ENCODE measurements at places on chromosomes 16 and 17.

DNA sequence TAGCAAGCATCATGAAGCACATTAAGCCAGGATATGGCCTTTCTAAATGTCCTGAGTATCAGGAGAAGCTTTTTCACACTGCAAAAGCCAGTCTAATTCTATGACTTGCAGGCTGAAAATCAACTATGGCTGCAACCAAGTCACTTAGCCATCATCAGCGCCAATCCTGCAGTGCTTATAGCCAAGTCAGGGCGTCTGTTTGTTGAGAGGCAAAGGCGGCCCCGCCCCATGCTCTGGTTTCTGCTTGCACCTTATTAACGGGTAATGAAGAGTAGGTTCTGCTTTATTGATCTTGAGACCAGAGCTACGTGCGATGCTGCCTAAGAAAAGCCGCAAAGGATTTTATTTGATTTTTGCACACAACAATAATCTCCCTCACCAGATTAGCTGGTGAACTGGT lies 88.4 kb downstream of the CDH13 start:
- no peak for DNase-seq

- DNase-seq: no peak
Observed at GRCh38 chr17:27336184-27336583, 42.3 kb downstream of the WSB1 start.

GRCh38 chr17:50691550-50692447 lies 15.9 kb downstream of the ANKRD40 start:
- DNase-seq: no peak

DNA sequence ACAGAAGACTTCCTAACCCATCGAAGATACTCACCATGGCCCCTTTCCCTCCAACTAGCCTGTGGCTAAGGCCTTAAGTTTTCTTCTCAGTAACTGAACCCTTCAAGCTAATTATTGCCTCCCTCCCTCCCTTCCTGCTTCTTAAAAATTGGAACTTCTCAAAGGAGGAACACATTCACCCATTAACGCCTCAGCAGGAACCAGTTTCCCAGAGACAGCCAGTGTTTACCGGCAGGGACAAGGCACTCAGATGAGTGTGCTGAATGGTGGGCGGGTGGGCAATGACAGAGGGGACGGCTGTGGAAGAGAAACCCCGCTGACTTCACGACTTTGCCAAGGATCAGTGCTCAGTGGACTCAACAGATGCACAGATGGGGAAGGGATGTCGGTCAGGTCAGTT lies 20.3 kb downstream of the PITPNA start:
- DNase-seq: no peak

- no peak for DNase-seq
Observed at GRCh38 chr17:43550754-43551153, 4.6 kb upstream of the ETV4 start.

- no peak for DNase-seq
Observed at GRCh38 chr16:69276148-69277115, 34.7 kb upstream of the VPS4A start.

DNA sequence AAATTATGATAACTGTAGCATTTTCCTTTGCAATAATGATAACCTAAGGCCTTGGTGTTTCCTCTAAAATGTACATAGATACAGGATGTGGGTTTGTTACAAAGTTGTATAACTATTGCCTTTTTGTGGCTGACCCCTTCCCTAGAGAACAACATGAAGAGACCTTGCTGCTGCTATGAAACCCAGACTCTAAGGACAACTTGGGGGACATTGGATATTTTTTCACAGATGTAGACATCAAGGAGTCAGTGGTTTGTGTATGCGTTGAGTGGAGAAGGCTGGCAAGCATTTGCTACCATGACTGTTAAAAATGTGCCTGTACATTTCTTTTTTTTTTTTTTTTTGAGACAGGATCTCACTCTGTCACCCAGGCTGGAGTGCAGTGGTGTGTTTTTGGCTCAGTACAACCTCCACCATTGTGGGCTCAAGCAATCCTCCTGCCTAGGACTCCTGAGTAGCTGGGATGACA lies 12.3 kb downstream of the HMOX2 start:
- no peak for DNase-seq

- DNase-seq: no peak
Observed at GRCh38 chr17:62804025-62804424, 4.1 kb downstream of the MARCHF10 start.

DNA sequence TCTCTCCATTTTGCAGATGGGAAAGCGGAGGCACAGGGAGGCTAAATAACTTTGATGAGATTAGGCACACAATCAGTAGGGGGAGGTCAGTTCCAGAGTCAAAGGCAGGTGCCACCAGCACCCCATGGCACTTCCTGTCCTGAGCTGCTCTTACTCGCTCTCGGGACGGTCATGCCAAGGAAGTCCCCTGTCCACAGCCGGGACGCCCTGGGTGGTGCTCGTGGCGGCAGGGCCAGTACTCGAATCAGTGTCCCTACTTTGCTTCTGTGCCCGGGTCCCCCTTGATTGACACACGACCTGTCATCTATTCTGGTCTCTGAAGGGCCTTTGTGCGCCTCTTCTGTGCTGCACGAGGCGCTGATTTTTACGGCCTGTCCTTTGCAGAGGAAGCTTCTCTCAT lies 31.3 kb downstream of the IRF8 start:
- DNase-seq: no peak

DNA sequence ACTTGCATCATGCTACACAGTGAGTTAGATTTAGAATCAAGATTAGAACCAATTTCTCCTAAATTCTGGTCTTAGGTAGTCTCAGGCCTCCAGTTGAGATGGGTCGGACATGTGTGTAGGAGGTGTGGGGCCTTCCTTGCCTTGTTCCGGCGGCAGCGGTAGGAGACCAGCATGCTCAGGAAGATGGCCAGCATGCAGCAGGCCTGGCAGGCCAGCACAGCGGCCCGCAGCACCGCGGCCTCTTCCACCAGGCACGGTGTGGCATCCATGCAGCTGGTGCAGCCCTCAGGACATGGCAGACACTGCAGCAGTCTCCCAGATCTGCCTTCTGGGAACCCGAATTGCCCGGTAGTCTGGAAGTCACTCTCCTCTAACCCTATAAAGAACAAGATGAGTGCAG lies 6.9 kb downstream of the GPR179 start:
- no peak for DNase-seq

DNA sequence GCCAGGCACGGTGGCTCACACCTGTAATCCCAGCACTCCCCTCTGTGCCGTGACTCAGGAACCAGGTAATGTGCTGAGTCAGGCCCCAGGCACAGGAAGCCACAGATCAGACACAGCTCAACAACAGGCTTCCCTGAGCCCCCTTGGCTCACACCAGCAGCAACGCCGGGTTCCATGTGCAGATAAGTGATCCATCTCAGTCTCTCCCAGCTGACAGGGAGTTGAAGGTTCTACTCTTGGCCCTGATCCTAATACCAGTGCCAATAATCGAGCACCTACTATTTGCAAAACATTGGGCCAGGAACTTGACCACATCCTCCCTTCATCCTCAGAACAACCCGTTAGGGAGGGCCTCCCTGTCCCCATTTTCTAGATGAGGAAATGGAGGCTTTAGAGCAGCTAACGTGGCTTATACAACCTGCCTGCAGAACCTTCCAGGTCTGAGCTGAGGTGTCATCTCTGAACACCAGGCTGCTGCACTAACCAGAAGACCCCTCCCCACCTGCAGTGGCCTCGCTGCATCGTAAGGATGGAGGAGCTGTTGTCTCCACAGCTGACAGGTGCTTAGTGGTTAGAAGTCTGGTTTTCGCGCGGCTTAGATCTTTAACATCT lies 64.8 kb upstream of the AMZ2 start:
- no peak for DNase-seq

DNA sequence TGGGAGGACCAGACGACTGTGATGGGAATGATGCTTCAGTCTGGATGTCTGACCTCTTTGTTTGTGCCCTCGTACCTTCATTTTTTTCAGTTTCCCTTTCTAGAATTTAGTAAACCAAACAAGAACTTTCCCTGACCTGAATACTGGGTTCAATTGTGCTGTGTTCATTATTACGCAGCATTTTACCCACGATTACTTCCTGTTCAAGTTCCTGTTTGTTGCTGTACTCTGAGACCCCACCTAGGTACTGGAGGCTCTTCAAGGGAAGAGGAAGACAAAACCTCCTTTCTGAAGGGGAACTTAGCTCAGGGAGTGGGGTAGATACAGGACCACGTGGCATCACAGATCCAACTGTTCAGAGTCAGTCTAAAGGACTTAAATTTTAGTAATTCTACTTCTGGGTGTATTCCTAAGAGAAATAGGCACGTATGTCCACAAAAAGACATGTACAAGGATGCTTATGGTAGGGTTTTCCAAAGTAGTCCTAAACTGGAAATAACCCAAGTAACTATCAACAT lies 9.2 kb upstream of the PRKCB start:
- DNase-seq: no peak

DNA sequence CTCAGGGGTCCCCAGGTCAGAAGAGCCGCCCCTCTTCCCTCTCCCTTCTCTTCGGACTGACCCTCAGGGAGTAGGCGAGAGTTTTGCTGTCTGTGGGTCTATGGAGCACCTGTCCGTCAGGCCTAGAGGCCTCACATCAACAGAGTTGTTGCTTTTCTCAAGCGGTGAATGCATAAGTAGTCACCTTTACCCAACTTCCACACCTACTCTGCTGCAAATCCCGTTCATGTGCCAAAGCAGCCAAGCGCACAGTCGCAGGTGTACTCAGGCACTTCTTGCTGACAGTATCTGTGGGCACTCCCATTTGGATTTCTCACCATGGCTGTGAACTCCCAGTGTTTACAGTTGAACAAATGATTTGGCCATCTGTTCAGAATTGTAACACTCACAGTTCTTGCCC lies 4.0 kb upstream of the FA2H start:
- DNase-seq: no peak

GRCh38 chr16:17358355-17358754 lies 112.4 kb downstream of the XYLT1 start:
- no peak for DNase-seq

DNA sequence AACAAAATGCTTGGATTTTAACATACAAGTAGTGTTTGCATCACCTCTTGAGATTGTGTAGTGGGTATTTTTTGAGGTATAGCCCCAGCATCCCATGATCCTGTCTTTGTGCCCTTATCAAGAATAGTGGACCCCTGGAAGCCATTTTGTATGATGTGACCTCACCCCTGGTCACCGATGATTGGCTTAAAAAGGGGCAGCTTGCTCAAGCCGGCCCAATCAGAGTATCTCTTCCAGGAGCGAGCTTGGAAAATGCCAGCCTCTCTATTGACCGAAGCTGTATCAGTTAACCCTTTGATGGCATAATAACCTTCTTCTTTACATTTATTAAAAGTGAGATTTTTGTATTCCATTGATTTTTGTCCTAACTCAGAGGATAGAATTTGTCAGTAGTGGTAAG lies 55.5 kb upstream of the FAM20A start:
- no peak for DNase-seq

DNA sequence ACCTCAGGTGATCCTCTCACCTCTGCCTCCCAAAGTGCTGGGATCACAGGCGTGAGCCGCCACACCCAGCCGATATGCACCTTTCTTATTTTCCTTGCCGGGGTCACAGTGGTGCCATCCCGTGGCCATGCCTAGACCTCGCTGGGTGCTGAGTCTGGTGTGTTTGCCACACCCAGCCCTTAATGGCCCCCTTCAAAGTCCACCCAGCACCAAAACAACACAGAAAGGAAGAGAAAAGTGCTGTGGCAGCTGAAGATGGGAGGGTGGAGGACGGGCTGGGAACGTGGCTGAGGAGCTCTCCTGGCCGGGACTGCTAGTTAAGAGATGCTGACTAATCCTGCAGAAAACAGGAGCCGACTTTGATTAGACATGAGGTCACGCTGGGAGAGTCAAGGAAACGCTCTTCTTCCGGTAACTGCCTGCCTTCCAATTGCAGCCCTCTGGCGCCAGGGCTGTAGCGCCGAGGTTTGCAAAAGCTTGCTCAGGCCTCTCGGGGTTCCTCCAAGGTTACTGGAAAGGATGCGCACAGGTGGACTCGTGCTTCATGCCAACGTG lies 10.9 kb downstream of the SLC43A2 start:
- DNase-seq: no peak

GRCh38 chr16:57476546-57477410 lies 9.5 kb downstream of the DOK4 start:
- no peak for DNase-seq

DNA sequence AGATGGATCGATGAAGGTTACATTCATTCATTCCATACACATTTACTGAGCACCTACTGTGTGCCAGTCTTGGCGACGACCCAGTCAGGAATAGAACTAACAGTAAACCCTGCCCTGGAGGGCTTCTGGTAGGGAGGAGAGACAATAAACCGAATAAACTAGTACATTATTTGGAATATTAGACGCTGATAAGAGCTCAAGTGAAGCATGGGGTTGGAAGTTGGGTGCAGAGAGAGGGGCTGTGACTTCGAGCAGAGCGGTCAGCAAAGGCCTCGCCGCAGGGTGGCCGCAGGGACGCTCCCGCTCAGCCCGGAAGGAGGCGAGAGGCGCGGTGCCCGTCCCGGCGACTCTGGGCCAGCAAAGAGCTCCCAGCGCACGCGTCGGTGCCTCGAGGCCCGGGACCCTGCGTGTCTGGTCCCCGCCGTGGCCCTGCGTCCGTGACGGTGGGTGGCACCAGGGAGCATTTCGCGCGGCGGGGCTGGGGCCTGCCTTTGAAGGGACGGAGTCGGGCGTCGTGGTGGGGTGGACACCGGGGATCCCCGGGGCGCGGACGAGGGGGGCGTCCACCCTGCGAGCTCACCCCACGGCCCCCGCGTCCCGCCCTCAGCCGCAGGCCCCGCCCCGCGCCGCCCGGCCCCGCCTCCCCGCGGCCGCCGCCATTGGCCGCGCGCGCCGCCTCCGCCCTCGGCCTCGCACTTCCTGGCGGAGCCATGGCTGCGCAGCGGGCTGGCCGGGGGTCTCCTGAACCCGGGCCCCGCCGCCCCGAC lies at the start of gene KLHL36:
KLHL36 (plus strand) TSS at position 684 of the 767 bp plus-strand sequence. CDS start 2,357 bp downstream, outside the sequence.
- no peak for DNase-seq

DNA sequence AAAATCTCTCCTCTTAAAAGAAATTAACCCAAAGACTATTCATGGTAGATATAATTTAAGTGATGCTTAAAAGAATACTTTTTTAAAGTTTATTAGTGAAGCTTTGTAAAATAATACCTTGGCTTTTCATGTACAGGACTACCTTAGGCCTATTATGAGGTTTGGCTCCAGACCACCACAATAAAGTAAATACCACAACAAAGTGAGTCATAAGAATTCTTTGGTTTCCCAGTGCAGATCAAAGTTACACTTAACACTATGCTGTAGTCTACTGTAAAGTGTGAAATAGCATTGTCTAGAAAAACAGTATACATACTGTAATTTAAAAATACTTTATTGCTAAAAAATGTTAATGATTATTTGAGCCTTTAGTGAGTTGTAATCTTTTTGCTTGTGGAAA lies 31.7 kb downstream of the CLTC start:
- DNase-seq: no peak

All from iPS DF 6.9 (cell line).